ENCODE measurements at places on chromosomes 5 and 9.

DNA sequence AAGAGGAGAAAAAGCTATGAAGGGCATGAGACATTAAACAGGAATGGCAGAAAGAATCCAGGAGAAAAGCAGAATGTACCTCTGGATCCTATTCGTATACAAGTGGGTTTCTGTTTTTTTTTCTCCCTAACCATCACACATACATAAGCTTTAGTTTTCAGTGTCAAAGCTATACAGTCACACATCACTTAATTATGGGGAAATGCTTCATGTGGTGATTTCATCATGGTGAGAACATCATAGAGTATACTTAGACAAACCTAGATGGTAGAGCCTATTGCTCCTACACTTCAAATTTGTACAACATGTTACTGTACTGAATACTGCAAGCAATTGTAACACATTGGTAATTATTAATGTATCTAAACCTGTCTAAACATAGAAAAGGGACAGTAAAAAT, 290.6 kb downstream of the AOPEP start:
- no peak for DNase-seq

GRCh38 chr5:54630738-54631359, 113.3 kb downstream of the SNX18 start:
- DNase-seq = no peak

DNA sequence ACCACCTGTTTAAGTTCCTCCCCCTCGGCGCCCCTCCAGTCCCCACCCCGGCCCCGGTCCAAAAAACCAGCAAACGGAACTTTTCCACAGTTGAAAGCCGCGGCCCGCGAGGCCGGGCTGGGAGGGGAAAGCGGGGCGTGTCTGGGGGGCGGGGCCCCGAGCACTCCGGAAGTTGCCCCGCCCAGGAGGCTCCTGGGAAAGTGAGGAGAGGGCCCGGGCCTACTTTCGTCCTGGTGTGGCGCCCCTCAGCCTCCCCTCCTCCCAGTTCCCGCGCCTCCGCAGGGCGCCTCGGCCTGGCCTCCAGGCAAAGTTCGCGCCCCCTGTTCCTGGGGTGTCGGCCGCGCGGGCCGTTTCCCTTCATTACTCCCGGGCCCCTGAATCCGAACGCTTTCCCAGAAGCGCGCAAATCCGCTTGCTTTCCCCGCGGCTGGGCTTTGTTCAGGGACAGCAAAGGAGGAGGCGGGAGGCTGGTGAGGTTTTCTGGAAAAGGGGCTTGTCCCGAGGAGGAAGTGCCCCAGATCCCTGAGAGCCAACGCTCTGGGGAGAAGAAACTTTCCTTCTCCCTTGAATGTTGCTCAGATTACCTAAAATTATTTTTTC, 4.5 kb upstream of the DMRT3 start:
- no peak for DNase-seq

DNA sequence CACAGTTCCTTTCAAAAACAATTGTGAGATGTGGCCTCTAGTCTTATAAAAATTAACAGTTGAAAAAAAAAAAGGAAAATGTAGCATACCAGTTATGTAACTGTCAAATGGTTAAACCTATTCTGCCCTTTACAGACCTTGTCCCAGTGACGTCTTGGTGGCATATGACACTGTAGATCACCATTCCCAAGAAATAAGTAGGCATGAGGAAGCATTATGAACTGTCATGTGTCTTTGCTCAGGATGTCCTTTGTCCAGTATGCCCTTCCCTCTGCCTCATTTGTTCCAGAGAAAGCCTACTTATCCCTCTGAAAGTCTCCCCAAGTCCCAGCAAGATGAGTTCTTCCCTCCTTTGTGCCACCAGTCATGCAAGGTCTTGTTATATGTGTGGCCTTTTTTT, 63.2 kb downstream of the PAM start:
- DNase-seq = no peak

DNA sequence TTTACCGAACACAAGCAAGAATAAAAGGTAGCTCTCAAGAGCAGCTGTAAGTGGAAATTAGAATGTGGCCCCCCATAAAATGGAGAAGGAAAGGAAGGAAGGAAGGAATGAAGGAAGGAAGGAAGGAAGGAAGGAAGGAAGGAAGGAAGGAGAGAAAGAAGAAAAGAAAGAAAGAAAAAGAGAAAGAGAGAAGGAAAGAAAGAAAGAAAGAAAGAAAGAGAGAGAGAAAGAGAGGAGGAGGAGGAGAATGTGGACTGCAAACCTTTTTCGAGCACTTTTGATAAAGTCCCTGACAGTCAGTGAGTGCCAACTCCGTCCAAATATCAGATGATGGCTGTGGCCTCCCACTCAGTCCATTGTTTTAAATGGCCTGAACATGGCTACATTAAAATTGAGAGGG, 53.8 kb upstream of the SNX2 start:
- DNase-seq = no peak

GRCh38 chr5:52356311-52356918, 431.3 kb upstream of the ITGA1 start:
- no peak for DNase-seq

- DNase-seq = no peak
Observed at GRCh38 chr9:115882911-115883310, 270.7 kb upstream of the PAPPA start.

DNA sequence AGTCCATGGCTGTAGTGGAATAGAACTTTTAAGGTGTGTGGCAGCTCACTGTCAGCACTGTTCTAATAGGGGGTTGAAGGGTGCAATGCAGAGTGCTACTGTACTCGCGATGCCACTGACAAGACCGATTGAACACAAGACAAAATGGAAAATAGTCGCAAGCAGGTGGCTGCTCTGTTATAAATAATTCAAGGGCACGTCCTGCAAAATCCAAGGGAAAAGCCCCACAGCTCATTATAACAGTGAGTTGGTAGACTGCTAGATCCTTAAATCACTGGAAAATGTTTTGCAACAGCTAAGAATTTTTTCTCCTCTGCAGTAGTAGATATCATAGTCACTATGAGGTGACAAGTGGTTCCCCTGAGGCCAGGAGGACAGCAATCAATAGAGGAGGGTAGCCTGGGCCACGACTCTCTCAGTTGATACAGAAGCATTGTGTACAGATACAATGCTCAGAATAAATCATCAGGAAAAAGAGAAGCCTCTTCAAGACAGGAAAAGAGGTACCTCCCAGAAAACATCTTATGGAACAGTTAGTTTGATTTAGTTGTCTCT, 926.3 kb downstream of the TLE4 start:
- no peak for DNase-seq

- no peak for DNase-seq
Observed at GRCh38 chr5:145483212-145483611, 351.9 kb downstream of the PRELID2 start.

DNA sequence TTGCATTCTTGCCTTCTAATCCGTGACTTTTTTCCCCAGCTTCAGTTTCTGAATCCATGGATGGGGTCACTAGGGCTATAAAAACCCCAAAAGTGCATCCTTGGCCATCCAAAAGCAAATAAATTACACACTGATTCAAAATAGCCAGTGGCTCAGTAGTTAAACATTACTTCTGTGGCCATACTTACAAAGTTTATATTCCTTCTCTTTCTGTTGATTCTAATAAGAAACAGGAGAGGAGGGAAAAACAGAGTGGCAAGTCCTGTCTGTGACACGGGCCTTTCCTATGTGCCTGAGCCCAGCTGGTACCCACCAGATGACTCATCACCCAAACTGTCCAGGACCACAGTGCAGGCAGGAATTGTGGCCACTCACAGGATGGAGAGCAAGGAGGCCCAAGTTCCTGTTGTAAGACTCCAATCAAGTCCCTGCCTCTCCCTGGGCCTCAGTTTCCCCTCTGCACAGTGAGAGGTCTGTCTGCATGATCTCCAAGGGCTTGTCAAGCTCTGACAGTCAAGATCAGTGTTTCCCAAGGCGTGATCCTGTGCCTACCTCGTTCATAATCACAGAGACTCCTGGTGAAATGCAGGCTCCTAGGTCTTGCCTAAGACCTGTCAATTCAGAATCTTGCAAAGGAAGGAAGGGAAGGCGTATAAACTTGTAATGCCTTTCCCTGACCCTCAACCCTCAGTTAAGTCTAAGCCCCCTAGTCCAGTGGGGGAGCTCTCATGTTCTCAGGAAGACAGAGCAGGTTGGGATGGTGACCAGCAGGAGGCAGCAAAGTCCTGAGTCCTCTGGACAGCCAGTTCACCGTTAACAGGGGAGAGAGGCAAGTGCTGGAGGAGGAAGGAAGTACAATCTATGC, 29.5 kb downstream of the TNIP1 start:
- DNase-seq = no peak

GRCh38 chr5:179234563-179235135, 110.6 kb downstream of the ADAMTS2 start:
- peak; percentile 38 for DNase-seq

DNA sequence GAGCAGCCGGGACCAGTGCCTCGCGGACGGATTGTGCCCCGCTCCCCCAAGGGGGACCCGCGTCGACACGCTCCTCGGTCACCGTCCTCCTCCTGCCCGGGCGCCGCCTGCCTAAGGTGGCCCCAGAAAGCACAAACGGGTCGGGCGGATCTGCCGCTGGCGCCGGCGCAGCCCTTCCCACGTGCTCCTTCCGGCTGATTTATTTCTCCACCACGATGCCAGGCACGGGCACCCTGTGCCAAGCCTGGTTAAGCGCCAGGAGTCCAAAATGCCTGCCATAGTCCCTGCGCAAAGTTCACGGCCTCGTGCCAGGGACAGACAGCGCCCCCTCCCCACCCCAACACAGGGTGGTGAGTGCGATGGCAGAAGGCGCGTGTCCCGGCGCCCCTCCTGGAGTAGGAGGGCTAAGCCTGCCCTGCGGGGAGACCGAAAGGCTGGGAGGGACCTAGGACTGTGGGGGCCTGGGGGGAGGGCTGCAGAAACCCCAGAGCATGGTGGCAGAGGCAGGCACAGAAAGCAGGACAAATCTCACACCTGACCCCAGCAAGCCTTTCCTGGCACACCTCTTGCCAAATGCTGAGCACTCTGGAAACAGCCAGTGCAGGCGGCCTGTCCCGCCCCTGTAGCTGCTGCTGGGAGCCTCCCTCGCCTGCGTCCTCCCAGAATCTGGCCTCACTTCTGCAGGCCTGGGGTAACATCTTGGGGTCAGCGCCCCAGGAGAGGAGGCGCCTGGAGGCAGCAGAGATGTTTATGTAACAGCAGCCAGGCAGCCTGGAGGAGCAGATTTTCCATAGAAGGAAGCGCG, 1.1 kb upstream of the NOTCH1 start:
- peak; percentile 80 for DNase-seq

DNA sequence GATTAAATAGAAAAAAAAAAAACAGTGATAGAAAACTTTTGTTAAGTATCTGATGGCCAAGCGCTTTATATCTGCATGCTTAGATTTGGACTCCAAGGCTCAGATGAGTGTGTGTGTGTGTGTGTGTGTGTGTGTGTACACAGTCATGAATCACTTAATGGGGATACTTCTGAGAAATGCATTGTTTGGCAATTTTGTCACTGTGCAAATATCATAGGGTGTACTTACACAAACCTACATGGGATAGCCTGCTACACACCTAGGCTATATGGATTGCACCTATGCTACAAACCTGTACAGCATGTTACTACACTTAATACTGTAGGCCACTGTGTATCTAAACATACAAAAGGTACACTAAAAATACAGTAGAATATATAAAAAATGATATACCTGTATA, 635.6 kb upstream of the NUDT12 start:
- DNase-seq = no peak

- DNase-seq = no peak
Observed at GRCh38 chr5:177276886-177277285, 26.6 kb downstream of the RAB24 start.

DNA sequence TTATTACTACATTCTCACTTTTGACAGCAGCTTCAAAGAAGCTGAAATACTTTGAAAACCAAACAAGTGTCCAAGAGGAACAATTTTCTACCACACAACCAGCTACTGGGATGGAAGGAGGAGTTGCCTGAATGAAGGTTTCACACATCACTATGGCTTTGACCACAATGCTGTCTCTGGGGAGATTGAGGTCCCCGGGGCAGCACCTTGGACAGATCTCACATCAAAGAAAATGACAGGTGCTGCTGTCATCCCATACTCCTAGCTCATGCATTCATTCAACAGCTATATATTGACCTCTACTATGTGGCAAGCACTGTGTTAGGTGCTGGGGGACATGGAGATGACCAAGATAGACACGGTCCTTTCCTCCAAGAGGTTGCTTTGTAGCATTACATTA, 233.2 kb upstream of the RASEF start:
- DNase-seq = no peak

GRCh38 chr5:91499943-91500531, 116.9 kb upstream of the ARRDC3 start:
- no peak for DNase-seq

GRCh38 chr5:31485376-31486207, 46.3 kb downstream of the DROSHA start:
- no peak for DNase-seq

DNA sequence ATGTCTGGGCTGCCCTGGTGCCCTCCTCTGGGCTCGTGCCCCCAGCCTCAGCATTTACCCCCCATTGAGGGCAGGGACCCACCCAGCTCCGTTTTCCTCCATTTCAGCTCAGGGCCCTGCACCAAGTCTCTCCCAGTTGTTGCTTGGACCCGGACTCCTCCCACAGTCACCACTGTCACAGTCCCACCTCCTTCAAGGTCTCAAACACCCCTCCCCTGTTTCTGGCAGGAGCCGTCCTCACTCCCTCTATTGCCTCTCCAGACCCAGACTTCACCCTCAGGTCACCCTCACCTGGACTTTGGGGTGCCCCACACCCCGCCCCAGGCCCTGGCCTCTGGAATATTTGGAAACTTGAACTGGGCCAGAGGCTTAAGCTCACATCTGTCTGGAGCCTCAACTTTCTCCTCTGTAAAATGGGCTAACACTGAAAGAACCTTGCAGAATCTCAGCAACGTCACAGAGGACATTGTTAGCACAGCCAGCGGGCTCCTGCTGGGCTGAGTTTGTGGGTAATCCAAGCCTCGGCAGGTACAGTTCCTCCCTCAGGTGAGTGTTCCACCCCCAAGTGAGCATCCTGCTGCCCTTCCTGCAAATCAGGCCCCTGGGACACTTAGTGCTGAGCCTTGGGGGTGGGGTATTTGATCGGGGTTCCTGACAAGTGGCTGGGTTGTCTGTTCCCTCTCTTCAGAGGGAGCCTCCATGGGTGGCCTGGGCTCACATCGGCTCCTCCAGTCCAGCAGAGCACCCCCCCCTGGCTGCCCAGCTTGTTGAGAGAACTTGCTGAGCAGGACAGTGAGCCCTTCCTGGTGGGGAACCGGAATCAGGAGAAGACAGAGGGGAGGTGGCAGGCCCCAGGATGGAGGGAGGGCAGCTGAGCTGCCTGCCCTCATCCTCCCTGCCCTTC, 130.1 kb downstream of the C9orf50 start:
- no peak for DNase-seq

Measured in upper lobe of left lung (tissue), 6 donors.